ENCODE measurements at places on chromosomes 7 and 10.
A peak's percentile ranks its signal among the peaks of the same experiment; 100 is the strongest.

DNA sequence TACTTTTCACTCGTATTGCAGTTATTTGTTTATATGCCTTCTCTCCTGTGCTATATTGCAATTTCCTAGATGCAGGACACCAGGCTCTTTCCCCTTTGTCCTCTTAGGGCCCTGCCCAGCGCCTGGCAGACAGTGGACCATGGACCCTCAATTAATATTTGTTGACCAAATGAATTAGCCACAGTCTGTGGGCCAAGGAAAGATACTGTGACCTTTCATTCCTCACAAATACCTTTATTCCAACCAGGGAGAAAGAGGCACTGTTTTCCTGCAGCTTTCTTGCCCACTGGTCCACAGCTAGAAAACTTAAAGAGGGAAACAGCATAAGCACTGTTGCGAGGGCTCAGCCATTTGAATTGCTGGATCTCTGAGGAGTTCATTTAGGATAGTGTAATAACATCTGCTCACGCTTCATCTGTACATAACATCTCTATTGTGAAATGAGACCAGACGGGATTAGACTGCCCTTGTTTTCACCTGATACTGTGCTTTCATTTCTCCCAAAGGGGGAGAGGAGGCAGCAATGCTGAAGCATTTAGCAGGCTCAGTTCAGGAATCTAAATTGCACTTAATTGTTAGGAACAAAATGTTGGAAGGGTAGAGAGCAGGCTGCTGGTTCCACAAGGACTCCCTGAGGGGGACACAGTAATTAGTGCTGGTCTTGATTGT lies 46.7 kb downstream of the TNS3 start:
- DNase-seq: no peak

- DNase-seq: peak; percentile 7
Measured at GRCh38 chr7:155796381-155797261, 15.6 kb downstream of the SHH start.

DNA sequence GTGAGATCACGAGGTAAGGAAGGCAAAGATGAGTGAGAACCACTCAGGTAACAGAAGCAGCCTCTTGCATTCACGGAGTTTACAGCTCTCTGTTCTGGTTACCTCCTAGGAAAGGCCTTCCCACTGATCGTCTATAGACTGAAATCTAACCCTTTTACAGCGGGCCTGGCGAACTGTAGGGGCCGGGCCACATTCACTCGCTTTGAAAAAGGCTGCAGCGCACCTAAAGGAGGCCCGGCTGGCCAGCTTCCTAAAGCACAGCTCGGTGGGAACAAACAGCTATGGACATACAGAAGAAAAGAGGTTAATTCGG lies 565 bp downstream of the ATP5MK start:
- no peak for DNase-seq

DNA sequence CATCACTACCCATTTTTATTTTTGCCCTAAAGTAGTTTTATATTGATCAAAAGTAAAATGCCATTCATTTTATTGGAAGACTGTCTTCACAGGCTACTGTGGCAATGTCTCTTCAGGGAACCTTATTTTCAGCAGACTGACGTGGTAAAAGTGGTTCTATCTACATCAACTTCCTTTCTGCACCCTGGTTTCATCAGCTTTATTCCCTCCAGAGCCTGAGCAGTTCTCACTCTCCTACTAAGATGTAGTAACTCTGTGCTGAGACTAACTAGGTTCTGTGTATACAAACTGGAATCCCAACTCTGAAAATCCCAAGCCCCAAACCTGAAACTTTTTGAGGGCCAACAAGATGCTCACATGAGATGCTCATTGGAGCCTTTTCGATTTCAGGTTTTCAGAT lies 155.3 kb downstream of the SFMBT2 start:
- no peak for DNase-seq

GRCh38 chr10:17784688-17785087 lies 24.5 kb upstream of the MRC1 start:
- DNase-seq: no peak

GRCh38 chr7:28698840-28699239 lies 259.3 kb downstream of the TRIL start:
- DNase-seq: no peak

GRCh38 chr7:137476937-137477336 lies 133.4 kb upstream of the PTN start:
- DNase-seq: no peak

- no peak for DNase-seq
Measured at GRCh38 chr10:103231047-103231551, 14.6 kb upstream of the RPEL1 start.

DNA sequence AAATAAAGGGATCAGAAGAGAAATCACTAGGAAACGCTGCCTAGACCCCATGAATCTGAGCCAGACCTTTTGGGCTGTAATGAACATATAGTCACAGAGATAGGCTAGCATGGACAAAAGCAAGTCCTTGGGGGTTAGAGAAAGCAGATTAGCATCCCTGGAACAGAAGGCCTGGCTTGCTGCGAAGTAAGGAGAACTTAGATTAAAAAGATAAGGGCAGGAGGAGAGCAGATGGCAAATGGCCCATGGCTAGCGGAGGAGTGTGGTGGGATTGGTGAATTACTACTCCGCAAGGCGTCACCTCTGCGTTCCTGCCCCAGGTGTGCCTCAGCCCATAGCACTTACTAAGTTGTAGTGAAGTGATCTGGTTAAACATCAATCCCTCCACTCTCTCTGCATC lies 92.3 kb upstream of the ZNF438 start:
- no peak for DNase-seq

DNA sequence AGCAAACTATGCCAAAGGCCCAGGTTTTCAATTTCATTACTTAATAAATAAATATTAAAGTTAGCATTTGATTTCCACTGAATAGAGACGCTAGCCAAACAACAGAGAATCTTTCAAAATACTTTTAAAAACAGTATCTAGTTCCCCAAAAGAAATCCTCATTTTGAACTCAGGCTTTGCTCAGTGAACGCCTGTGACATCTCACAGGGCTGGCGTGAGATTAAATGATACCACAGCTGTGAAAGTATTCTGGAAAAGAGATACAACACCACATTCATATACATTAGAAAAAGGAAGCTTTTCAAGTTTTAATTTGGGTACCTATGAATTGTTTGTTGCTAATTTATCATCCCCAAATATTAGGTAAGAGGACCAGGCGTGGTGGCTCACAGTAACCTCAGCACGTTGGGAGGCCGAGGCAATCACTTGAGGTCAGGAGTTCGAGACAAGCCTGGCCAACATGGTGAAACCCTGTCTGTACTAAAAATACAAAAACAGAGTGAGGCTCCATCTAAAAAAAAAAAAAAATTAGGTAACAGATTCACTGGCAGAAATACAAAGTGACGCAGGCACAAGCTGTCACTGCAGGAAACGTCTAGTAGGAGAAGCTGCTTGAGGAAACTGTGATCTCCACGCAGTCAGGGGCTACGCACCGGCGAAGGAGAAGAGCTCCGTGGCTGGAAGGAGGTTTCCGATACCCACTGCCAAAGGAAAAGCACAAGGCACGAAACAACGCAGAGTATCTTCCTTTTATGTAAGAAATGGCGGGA lies 50.0 kb downstream of the AMZ1 start:
- no peak for DNase-seq

- DNase-seq: no peak
Measured at GRCh38 chr10:128125416-128125943, 743 bp downstream of the MKI67 start.

Measured in substantia nigra (tissue), 51 donors.